ENCODE measurements at places on chromosomes 5 and 9.

DNA sequence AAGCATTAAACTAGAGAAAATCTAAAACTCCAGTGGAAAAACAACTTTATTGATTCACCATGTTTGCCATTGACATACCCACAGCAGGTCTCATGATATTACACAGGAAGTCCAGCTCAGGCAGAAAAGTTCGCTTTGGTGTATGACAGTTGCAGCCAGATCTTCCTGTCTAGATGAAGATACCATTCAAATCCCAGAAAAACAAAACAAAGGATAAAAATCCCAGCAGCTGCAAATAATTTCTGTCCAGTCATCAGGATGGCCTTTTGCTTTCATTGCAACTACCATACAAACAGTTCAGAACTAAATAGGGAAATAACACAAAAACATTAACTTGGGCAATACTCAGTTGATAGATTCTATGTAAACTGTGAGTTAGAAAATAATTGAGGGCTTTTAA, 136.0 kb upstream of the NREP start:
- DNase-seq = no peak

GRCh38 chr9:84778570-84778969, 109.0 kb downstream of the NTRK2 start:
- DNase-seq = no peak

DNA sequence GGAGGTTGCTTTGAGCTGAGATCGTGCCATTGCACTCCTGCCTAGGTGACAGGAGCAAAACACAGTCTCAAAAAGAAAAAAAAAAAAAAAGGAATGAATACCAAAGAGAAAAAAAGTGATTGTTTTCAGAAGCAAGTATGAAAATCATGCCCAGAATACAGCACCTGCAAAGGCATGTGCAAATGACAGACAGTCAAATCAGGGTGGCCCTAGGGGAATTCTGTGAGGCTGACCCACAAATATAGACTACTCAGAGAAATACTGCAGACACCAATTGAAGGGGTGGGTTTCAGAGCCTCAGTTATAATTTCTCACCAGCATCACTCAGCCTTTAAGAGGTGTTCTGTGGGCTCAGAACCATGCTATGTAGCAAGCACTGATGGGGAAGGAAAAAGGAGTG, 28.6 kb downstream of the DCAF12 start:
- no peak for DNase-seq

GRCh38 chr9:89657295-89657694, 52.5 kb downstream of the GADD45G start:
- no peak for DNase-seq

DNA sequence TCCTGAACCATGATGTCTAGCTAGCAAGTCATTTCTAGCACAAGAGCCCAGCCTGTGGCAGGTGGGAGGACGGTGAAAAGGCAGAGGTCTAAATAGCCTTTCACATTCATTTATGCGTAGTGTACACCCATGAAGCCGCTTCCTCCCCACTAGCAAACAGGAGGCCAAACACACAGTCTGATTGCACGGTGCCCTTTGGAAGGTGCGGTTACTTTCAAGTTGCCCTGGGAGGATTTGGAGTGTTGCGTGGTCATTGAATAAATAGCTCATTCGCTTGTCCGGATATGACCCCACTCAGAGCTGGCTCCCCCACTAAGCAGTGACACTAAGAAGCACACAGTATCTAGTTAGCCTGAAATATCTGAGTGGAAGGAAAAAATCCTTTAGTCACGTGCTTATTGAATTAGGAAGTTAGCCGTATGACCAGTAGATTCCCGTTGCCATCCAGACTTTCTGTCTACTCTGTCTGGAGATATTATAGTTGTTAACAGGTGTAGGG, 664 bp upstream of the ARSB start:
- peak; percentile 49 for DNase-seq

DNA sequence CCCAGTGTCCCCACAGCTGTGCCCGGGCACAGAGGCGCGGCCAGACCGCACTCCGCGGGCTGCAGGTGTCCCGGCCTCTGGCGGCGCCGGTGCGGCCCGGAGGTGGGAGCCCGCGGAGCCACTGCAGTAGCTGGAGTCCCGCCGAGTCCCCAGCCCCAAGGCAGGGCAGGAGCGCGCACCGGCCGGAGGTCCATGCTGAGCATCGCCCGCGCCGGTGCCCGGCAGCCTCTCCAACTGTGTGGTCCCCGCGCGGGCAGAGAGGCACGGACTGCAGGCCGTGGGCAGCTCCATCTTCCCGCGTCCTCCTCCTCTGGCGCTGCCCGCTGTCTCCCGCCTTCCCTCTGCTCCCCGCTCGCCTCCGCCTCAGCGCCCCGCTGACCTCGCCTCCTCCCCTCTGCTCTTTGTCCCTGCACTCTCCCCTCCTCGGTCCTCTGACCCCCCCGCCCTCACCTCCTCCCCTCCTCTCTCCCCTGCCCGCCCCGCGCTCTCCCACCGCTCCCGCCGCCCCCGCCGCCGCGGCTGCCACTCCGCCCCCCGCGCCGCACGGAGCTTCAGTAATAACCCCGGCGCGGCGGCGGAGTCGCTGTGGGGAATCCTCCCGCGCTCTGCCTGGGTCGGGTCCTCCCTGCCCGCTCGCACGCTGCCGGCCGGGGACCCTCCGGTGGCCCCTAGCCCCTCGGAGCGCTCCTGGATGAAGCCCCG, at the start of gene ADAMTS16:
Gene ADAMTS16, plus strand, starts transcription at position 554 of the 702 bp plus-strand sequence. Its CDS starts 138 bp downstream, at position 692.
- DNase-seq = no peak

DNA sequence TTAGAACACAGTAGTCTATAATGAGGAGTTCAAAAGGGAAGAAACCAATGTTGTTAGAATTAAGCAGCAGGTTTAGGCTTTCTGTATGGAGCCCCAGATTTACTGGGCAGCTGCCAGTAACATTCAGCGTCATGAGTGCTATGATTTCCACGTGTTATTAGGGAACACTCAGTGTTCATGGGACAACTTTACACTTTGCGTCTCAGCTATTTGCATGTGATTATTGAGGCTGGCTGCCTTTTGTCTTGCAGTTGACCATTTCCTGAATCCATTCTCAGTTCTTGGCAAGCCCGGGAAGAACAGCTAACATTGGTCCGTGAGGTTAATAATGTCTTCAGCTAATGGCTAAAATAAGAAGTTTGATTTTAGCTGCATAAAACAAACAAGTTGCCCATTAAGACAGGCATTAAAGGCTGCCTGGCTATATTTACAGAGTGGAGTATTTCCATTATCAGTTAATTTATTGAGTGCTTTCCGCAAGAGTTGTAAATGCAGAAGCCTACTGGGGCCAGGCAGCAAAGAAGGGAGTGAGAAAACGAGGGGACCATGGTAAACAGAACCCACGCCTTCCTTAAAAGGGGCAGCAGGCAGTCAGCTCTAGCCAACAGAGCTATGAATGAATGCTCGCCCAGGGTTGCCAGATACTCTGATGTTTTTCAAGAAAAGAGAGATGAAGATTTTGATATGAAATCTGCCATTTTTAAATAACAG, 120.9 kb downstream of the PIP5K1B start:
- DNase-seq = no peak

DNA sequence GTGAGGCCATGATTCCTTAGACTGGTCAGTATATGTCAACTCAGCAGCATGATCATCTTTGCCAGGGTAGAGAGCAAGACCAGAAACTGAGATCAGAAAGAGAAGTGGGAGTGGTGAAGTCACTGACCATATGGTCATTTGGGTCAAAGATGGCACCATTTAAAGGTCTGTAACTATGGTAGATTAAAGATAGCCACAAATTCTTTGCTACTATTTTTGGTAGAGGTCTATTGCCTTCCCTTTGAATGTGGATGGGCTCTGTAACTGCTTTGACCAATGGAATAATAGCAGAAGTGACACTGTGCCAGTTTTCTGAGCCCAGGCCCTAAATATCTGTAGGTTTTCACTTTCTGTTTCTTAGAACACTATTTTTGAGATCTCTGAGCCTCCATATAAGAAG, 117.6 kb downstream of the PCSK1 start:
- no peak for DNase-seq

DNA sequence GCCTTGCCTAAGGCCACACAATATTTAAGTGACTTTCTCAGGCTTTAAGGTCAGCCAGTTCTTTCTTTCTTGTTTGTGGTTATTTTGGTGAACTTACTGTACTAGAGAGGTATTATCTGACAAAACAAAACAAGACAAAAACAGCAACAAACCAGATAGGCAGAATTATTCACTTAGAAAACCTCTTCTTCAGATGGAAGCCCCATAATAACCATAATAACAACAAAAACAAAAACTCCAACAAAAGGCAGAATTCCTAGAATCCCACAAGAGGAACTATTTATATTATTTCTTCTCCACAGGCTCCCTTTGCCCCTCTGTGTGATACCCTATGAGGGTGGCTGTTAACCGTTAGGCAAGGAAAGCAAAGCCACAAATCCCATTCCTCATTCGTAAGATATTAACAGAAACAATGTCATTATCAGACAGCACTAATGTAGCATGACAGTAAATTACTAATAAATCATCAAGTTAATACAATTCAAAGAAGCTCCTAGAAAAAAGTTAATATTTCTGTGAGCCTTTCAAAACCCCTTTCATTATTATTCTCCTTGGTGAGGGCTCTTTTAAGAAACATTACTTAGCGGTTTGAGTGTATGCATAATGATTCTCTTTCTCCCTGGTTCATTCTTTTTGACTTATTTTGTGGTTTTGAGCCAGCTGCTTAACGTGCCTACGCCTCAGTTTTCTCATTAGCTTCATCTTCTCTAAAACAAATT, 274.9 kb downstream of the EFNA5 start:
- no peak for DNase-seq

DNA sequence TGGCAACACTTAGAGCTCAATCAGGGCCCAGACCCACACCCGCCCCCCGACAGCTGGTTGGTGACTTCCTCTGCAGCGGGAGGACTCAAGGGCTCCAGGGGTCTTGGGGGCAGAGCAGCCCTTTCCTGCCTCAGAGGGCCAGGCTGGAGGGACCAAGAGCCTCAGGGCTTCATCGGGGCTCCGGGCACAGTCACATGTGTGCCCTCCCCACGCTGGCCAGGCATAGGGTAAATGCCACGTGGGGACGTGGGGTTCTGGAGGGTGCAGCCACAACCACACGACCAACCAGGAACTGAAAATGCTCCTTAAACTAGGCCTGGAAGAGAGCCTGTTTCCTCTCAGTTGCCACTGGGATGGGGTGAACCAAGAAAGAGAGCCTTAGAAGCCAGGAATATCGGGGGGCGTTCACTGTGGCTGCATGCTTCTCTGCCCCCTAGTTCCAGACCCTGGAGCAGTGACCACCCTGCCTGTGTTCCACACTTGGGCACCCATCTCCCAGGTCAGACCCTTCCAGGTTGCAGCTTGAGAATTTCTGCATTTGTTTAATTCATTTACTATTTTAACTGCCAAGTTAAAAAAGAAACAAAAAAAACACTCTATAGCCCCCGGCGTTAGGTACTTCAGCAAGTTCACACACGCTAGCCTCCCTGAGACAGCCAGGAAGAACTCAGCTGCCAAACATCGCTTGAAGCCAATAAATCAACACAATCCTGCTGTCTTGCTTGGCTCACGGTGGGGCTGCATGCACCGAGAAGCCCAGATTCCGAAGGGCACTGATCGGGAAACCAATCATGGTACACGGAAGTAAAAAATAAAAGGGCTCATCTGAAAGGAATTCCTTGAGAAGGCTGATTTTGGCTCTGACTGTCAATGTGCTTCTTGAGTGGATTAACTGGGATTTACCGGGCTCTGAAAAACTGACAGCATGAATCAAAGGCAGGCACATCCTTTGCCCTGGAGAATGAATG, 56.1 kb upstream of the PHYKPL start:
- DNase-seq = no peak

GRCh38 chr5:160291467-160291866, 20.9 kb downstream of the CCNJL start:
- no peak for DNase-seq

GRCh38 chr5:60810438-60811085, 33.5 kb downstream of the ELOVL7 start:
- no peak for DNase-seq

- no peak for DNase-seq
Observed at GRCh38 chr9:1514776-1515363, 464.7 kb downstream of the DMRT2 start.

- no peak for DNase-seq
Observed at GRCh38 chr5:58722160-58722559, 139.3 kb downstream of the RAB3C start.

- DNase-seq = no peak
Observed at GRCh38 chr9:71854811-71855210, 56.2 kb downstream of the ABHD17B start.

GRCh38 chr5:115209279-115209678, 39.6 kb upstream of the TRIM36 start:
- no peak for DNase-seq

GRCh38 chr9:27491154-27491553, 32.9 kb upstream of the IFNK start:
- no peak for DNase-seq

DNA sequence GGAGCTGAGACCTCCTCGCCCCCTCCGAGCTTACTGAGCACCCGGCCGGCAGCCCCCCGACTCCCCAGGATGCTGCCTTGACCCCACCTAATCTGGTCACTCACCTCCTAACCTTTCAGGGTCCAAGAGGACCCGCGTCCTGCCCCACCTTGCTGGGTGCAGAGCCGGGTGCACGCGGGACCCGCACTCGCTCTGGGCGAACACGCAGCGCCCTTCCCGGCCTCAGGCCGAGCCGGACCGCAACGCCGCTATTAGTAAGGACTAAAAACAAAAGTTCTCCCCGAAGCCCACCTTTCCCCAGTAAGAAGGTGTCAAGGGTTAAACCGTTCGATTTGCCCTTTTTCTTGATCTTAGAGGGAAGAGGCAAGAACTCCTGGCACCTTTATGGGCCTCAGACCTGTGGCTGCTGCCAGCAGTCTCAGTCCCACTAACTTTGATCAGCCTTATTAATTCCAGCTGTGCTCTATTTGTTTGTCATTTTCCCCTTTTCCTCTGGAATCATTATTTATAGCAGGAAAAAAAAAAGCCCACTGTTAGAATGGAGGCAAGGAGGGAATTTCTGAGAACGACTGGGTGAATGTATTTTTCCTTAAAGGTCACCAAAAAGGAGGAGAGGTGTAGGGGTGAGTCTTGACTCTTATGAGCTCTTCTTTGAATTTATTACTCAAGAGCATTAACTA, 10.5 kb downstream of the IRX2 start:
- DNase-seq = no peak

DNA sequence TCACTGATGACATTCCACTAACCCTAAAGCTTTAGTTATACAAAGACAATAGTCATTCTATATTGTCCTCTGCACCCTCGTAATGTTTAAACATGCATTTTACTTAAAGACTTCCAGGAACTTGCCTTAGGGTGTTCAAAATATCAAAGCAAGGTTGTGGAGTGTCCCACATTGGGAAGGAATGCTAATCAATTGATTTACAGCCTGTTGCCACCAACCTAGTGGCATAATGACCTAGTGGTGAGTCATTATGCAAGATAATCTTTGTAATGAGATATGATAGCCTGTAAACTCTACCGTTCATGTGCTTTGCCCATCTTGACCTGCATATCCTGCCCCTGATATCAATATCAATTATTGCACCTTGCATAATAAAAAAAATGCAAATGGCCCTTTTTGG, 542.9 kb downstream of the CDH9 start:
- no peak for DNase-seq

Measured in NK-92 treated with Interleukin-12 subunit alpha and Interleukin-12 subunit beta, amount 100 ng/mL, for 24 hours (cell line).